ENCODE measurements at places on chromosomes 11 and 22.

GRCh38 chr11:87604350-87604749, 566.6 kb downstream of the TMEM135 start:
- DNase-seq: no peak

GRCh38 chr11:35742707-35743454, 80.3 kb downstream of the TRIM44 start:
- no peak for DNase-seq

DNA sequence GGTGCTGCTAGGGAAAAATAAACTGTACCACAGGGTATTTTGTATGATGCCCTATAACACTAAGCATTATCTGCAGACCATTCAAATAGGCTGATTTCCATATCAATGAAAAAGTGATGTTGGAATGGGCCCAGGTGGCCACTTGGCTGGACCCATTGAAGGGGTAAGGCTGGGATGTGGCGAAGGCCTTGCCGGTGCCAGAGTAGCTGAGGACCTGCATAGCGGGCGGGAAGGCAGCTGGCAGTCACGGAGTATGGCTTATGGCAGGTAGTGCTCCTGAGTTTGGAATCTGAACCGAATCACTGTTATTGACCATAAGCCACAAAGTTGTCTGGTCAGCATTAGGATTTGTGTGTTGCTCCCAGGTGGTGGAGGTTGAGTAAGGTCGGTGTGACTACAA, 131.0 kb downstream of the MICAL2 start:
- no peak for DNase-seq

- no peak for DNase-seq
Observed at GRCh38 chr11:70863186-70863585, 389.2 kb downstream of the SHANK2 start.

GRCh38 chr11:12817681-12818332, 143.6 kb downstream of the TEAD1 start:
- no peak for DNase-seq

- no peak for DNase-seq
Observed at GRCh38 chr22:22703715-22704114, 59.3 kb downstream of the GGTLC2 start.

DNA sequence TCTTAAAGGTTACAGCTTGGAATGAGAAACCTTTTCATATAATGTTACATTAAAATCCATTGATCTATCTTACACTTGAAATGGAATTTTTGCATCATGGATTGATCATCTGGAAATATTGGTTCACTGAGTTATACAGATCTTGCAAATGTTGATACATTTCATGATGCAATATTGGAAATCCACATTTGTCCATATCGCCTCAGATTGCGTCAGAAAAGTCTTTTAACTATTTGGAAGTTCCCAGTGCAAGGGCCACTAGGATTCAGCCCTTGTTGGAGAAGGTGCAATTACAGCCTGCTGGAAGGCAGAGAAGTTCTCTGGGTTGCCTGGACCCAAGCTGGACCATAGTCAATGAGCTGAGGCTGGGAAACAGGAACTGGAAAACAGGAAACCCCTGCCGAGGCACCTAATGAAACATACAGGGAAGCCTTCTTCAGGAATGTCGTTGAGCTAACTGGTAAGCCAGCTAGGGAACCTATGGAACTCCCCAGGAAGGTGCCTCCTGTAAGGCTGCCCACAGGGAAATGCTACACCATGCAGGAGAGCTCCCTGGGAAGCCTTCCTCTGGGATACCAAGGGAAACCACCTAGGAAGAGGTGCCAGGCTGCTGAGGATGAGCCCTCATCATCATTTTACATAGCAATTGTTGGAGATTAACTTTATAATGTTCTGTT, 600.4 kb upstream of the CADM1 start:
- DNase-seq: no peak

- DNase-seq: no peak
Observed at GRCh38 chr11:98531576-98531975, 489.2 kb upstream of the CNTN5 start.

DNA sequence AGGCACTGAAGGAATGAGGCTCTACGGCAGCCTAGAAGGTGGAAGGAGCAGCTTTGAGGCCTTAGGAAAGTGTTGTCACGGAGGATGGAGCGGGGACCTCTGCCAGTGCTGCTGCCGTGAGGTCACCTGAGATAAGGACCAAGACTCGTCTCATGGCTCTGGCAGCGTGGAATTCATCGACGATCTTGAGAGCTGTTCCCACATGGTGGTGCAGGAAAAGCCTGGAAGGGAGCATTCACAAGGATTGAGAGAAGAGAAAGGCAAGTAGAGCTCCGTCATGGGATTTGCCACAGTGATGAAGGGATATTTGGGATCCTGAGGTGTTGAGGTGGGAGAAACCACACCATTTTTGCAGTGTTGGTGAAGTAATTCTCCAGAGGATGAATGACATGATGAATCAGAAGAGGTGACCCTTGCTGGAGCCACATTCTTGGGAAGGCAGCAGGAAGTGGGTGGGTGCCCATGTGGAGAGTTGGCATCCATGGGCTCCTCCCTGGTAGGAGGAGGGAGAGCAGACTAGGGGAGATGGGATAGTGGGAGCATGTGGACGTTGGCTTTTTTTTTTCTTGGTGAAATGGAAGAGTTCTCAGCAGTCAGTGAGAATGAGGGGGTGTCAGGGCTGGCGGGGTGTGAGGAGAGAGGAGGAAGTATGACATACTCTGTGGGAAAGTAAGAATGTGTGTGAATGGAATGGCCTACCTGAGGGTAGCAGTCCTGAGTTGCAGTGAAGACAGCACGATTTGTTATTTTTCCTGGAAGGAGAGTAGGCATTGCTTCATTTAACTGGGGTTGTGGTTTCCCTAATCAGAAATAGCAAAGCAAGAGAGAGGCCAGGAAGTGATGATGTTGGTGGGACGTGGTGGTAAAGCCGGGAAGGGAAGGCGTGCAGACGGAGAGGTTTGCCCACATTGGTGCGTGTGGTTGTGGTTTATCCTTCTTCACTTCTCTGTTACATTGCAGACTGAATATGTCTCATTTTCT, 11.1 kb downstream of the PPP6R3 start:
- DNase-seq: peak; percentile 34

DNA sequence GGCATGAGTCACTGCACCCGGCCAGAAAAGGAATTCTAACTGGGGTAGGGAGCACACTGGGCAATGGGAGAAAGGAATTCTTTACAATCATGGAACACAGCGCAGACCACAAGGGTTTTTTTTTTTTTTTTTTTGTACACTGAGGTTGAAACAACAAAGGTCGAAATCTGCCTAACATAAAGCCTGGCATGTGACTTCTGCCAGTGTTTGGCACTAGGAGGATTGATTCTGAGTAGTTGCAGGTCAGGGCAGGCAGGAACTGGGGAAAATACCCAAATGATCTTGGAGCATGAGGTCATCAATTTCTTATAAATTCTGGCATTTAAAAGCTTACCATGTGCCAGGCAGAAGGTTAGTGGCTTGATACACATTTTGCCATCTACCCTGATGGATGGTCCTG, 202.0 kb upstream of the SNX19 start:
- no peak for DNase-seq

GRCh38 chr11:59582006-59582405, 33.6 kb downstream of the OSBP start:
- no peak for DNase-seq

- DNase-seq: no peak
Observed at GRCh38 chr11:3783611-3784010, 13.7 kb downstream of the NUP98 start.

DNA sequence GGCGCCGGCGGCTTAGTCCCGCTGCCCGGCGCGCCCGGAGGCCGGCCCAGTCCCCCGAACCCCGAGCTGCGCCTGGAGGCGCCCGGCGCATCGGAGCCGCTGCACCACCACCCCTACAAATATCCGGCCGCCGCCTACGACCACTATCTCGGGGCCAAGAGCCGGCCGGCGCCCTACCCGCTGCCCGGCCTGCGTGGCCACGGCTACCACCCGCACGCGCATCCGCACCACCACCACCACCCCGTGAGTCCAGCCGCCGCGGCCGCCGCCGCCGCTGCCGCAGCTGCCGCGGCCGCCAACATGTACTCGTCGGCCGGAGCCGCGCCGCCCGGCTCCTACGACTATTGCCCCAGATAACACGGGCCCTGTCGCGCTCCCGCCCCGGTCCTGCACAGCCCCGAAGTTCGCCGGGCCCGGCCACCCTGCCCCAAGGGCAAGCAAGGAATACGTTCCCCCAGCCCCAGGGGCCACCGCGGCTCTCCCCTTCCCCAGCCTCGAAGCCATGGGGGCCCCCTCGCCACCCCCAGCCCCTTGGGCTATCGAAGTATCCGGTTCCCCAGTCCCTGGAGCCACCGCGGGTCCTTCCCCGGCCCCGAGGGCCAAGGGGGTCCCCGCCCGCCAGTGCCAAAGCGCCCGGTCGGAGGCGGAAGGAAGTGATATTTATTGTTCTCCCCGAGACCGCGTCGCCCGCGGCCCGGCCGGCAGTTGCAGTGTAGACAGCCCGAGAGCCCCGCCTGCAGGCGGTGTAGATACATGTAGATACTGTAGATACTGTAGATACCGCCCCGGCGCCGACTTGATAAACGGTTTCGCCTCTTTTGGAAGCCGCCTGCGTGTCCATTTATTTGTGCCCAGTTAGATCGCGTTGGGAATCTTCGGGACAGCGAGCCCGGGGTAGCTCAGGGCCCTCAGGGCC, 6.2 kb downstream of the TBX1 start:
- DNase-seq: peak; percentile 42

DNA sequence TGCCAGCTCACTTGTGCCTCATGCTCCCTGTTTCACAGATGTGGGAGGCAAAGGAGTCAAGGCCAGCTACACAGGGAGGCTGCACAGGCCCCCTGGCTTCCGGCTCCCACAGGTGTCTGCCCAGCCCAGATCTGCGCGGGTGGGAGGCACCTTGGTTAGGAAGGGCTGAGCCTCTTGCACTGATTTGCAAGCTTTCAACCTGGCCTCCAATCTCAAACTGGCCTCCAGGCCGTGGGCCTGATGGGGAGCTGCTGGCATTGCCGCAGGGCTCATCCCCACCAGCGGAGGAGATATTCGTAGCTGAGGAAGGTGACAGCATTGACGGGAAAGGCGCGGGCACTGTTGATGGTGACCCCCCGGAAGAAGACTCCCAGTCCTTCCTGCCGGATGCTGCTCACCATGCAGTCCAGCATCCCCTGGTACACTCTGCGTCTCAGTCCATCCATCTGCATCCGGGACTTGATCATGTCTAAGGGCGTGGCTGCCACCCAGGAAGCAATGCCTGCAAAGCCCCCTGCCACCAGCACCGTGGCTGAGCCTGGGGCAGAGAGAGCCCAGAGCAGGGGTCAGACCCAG, 6.2 kb downstream of the SLC25A45 start:
- no peak for DNase-seq

GRCh38 chr11:32602657-32603415, 19.2 kb downstream of the EIF3M start:
- DNase-seq: no peak

DNA sequence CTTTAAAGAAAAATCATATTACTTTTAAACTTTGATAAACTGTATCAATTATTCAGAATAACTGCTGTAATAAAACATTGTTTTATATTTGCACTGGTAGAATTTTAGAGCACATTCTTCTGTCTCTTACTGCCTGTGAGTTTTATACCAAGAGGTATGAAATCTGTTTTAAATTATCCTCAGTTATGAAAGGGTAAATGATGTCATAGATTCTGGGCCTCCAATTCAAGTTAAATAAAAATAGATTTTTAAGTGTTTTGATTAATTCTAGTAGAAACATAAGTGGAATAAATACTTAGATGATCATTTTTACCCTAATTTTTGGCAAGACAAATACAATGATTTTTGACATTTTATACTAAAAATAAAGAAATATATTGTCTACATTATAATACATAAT, 93.0 kb downstream of the GUCY1A2 start:
- no peak for DNase-seq

DNA sequence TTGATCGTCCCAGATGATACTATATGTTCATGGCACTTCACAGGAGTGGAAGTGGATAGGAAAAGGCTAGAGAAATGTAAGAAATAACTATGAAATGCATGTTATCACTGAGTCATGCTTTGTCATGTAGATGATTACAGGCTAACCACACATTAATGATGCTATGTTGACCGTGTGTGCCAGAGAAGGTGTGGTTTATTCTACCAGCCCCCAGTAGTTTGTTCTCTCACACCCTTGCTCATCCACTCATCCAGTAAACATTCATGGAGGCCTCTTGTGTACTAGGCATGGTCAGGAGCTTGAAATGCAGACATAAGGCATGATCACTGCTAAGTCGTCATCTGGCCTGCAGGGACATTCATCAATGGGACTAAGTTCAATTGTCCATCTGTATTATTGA, 153.0 kb upstream of the PITPNB start:
- no peak for DNase-seq

DNA sequence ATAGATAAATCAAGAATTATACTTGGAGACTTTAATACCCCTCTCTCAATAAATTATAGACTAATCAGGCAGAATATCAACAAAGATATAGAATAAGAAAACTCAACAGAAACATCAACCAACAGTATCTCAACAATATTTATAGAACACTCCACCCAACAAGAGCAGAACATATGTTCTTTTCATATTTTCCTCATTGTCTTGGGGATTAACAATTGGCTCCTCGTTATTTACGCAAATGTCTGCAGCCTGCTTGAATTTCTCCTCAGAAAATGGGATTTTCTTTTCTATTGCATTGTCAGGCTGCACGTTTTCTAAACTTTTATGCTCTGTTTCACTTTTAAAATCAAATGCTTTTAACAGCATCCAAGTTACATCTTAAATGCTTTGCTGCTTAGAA, 37.0 kb upstream of the FBLN1 start:
- no peak for DNase-seq

DNA sequence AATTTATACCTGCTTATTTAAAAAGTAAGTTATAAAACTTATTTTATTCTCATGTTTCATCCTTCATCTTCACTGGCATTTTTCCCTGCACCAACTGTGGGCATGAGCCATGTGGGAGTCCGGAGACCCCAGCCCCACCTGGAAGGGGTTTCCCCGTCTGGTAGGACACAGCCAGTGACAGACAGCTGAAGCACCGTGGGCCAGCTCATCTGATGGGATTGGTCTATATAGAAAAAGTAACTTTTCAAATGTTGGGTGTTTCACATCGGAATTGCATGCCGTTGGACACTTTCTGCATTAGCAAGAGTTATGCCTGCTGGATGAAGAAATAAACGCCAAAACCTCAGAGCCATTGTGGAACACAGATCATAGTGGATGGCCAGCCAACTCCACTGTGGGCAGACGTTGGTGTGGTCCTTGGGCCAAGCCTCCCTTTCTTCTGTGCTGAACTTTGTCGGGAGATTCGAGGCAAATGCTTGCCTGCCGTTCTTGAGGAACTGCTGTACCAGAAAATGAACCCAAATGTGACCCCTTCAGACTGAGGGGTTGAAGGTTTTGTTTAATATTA, 1329.3 kb downstream of the TBC1D22A start:
- no peak for DNase-seq

GRCh38 chr11:72604256-72604655, 70.0 kb downstream of the PDE2A start:
- DNase-seq: no peak

DNA sequence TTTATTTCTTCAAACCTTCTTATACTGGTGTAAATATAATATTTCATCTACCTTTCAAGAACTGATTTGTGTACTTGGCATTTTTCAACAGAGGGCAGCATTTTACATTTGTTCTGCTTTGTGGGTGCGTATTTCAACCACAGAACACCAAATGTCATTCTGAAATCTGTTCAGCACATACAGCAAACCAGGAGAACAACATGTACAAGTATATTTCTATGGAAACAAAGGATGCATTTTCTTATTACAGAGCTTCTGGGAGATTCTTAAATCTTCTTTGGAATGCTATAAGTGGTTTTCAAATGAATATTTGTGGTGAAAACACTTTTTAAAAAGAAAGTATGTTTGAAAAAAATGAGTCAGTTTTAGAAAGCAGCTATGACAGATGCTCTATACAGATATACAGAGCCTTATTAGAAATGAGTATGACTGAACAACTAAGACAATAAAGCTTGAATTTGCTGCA, 946.0 kb downstream of the FAM181B start:
- no peak for DNase-seq
